Vagina (tissue), 2 donors: ENCODE measurements at places on chromosomes 11 and 22.

GRCh38 chr22:50490531-50491308 is 4.1 kb downstream of the MIOX start:
- DNase-seq: no peak

DNA sequence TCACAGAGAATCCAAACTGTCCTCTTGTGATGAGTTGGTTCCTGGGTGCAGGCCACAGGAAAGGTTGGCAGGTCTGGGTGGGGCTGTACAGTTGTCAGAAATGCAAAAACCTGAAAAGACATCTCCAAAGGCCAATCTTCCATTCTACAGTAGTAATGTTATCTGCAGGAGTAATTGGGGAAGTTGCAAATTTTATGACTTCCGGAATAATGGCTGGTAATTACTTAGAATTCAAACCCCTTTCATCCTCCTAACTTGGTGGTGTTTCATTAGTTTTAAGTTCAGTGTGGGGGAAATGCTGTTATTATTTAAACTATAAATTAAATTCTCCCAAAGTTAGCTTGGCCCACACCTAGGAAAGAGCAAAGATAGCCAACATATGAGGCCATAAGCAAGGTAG is 64.7 kb upstream of the FAT3 start:
- no peak for DNase-seq

DNA sequence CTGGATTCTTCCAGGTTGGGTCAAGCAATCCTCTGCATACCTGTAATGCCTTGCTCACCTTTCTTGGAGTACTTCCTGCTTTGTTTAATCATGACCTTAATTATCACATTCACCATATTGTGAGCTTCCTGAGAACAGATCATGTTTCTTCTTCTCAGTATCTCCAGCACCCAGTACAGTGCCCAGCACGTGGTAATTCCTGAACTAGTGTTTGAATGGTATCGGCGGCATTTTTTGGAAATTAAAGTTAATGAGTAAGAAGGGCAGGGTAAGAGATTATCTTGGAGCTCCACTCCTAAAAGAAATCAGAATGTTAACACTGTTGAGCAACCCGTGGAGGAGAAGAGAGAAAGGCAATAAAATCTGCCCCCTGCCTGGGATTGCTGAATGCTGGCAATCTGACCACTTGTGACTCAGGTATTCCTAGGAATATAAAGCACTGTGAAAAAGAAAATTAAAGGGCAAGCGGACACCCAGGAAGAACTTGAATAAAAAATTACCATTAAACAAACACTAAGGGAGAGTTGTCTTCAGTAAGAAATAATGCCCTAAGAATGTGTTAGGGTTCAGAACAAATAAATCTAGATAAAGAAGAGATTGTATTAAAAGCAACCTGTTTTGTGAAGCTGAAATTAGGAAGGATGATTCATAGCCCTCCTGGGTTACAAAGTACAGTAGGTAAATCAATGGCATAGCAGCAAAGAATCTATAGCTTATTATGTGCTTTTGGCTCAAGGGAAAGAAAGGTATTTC is 92.9 kb downstream of the PDHX start:
- DNase-seq: no peak

- DNase-seq: no peak
Measured at GRCh38 chr11:74019104-74019738, 10.3 kb upstream of the UCP3 start.

- no peak for DNase-seq
Measured at GRCh38 chr22:38106814-38107578, 3.5 kb downstream of the BAIAP2L2 start.

DNA sequence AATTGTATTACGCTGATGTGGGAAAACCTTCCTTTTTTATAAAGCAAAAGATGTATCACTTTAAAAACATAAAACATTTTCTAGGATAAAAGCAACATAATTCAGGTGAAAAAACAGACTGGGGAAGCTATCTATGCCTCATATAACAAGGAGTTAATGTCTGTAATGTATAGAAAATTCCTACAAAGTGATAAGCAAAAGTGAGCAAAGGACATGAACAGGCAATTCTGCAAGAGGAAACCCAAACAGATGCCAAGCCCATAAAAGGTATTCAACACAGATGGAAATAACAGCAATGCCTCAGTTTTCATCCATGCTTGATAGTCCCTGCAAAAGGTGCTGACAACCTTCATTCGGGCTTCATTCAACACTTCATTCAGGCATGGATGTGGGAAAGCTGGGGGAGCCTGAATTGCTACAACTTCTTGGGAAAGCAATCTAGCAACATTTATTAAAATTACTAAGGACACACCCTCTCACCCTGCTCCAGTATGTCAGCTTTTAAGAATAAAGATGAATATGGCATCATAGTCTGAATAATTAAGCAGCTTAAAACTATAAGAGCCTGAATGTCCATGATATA is 39.3 kb downstream of the KCNQ1OT1 start:
- no peak for DNase-seq

DNA sequence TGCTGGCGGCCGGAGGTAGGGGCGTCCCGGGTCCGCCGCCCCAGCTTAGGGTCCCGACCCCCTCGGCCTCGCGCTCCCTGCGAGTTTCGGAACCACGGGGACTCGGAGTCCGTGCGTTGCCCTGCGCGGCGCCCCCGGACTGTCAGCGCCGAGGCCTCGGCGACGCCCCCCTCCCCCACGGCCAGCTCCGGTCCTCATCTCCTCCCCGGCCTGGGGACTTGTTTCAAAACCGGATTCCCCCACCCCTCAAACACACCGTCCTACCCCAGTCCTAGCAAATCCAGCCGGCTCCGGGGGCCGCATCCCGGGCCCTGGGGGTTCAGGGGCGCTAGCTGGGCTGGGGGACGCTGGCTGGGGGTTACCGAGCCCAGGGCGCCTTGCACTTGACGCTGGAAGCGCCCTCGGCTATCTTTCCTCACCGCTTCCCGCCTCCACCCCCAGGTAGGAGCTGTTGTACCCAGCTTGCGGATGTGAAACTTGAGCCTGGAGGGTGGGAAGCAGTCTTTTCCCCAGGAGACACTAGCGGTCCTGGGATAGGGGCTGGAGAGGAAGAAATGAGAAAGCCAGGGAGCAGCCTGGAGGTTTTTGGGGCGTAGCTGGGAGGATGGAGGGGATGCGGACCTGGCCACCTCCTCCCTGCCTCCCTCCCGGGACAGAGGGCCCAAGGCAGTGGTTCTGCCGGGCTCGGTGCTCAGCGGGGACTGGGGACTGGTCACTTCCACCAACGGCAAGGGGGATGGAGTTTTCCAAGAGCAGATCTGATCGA is 550 bp downstream of the FBLN1 start:
- DNase-seq: no peak
